ENCODE measurements at places on chromosomes 1 and 21.
A peak's percentile ranks its signal among the peaks of the same experiment; 100 is the strongest.

GRCh38 chr1:12433323-12434053 lies 184.5 kb downstream of the DHRS3 start:
- DNase-seq: no peak

DNA sequence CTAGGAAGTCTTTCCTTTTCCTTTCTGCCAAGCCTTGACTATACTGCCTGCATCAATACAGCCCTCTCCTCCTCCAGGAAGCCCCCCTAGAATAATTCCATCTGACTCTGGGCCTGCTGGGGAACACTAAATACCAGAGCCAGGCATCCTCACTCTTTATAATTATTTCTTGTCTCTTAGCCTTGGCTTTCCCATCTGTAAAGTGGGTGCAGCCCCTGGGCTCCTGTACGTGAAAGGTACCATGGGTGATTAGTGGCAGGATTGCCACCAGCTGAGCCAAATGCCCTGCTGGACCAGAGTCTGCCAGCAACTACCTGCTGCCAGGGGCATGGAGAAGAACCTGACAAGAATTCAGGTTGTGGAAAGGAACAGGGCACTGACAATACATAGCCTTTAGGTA lies 58.7 kb downstream of the LGR6 start:
- no peak for DNase-seq

DNA sequence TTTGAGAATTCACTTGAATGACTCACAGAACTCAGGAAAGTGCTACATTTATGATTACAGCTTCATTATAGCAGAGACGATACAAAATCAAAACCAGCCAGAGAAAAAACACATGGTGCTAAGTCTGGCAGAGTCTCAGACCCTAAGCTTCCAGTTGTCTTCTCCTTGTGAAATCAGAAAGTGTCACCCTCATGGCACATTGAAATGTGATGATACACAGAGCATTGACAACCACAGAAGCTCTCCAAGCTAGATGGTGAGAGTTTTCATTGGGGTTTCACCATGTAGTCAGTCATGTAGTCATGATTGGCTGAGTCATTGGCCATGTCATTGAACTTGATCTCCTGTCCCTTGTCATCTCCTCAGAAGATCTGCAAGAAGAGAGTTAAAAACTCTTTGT lies 526.6 kb downstream of the MRPL39 start:
- DNase-seq: no peak

DNA sequence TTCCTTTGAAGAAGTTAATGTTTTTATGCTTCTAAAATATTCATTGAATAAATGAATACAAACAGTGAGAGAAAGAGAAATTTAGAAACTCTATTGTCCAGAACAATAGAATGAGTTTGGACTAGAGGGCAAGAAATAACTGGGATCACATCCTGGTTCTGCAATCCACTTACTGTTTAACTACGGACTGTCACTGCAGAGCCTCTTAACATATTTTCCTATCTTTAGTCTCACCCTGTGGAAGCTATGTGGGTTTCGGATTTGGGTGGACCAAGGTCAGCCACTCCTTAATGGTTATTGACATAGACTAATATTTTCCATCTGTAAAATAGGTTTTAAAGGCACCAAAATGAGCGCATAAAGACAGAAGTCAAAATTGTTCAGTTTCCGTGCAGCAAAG lies 116.6 kb downstream of the UBE2U start:
- DNase-seq: no peak

- no peak for DNase-seq
Observed at GRCh38 chr1:65421351-65422025, 1.0 kb downstream of the LEPR start.

DNA sequence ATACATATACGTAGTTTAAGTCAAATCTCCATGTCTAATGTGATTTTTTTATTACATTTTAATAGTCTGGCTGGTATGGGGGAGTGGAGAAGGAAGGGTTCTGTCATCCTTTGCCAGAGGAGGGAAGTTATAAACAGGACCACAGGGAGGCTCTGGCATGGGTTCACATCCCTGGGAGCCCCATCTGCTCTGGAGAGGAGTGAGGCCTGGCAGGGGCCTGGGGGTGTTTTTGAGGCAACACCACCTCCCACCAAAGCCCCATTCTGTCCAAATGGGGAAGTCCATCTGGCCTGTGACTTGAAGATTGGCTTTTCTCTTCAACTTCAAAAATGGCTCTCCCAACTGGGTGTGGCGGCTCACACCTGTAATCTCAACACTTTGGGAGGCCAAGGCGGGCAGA lies 15.8 kb downstream of the DISP3 start:
- DNase-seq: no peak

GRCh38 chr1:66563094-66563800 lies 29.3 kb downstream of the SGIP1 start:
- DNase-seq: no peak

GRCh38 chr1:106178791-106179190 lies 877.7 kb upstream of the PRMT6 start:
- no peak for DNase-seq

DNA sequence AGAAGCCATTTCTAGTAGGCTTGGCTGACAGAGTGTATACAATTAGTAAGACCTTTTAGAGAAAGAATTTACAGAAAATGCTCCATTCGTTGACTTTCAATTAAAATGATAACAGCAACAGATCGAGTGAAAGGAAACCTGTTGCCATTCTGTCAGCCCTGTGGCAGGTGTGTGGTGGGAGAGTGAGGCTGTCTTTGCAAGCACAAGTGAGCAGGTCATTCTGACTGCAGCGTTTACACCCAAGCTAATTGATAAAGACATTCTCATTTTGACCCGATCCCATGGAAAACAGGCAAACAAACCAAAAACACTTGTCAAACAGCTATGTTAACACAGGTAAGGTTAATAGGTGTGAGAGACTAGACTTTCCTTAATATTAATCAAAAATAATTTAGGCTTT lies 257.3 kb downstream of the PTBP2 start:
- DNase-seq: no peak

GRCh38 chr1:31815307-31815645 lies 546 bp downstream of the SPOCD1 start:
- DNase-seq: no peak

- no peak for DNase-seq
Observed at GRCh38 chr1:178644308-178645120, 80.5 kb upstream of the RALGPS2 start.

DNA sequence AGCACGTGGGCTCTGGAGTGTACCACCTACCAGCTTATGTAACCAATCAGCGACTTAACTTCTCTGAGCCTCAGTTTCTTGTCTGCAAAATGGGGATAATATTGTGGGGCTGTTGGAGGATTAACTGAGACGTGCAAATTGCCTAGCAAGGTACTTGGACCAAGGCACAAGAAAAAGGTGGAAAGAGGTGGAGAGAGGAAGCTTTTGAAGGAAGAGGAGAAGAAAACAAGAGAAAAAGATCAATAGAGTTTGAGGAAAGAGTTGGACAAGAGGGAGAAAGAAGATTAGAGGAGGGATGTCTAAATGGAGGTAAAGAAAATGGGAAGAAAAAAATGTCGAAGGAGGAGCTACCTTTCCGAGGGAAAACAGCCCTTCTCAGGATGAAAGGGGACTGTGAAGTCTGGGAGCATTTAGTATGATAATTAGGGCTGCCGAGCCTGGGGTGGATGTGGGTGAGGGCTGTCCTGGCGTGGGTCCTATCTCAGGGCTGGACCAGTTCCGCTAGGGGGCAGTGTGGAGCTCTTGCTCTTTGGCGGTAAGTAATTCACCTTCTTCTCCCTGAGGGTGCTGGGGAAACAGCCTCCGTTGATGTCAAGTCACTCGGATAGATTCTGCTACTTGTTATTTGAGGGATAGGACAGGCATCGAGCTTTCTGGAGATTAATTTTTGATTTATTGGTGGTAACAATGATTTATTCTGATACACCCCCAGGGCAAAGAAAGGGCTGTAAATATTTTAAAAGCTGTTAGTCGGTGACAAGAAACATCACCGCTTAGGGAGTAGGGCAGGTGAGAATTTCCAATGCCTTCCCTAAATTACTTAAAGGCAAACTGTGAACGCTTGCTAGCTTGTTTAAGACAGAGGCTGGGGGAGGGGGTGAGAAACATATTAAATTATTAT lies 79.0 kb upstream of the NFASC start:
- peak; percentile 44 for DNase-seq

DNA sequence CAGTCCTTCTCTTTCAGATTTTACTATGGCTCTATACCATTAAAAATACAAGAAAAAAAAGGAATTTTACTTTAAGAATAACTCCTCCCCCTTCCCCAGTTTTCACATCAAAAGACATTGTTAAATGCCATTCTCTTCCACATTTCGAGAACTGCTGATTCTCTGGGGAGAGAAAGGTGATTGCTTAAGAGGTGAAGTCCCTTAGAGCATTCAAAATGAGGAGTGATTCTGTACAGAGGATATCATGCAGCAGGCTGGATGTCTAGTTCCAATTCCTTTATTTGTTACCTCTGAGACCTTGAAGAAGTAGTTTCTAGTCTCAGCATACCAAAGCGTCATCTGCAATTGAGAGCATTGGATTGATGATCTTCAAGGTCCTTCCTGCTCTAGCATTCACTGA lies 46.9 kb downstream of the FMO3 start:
- DNase-seq: no peak

- DNase-seq: no peak
Observed at GRCh38 chr21:25717491-25718147, 17.1 kb downstream of the ATP5PF start.

- no peak for DNase-seq
Observed at GRCh38 chr1:114988095-114988494, 41.5 kb upstream of the TSHB start.

DNA sequence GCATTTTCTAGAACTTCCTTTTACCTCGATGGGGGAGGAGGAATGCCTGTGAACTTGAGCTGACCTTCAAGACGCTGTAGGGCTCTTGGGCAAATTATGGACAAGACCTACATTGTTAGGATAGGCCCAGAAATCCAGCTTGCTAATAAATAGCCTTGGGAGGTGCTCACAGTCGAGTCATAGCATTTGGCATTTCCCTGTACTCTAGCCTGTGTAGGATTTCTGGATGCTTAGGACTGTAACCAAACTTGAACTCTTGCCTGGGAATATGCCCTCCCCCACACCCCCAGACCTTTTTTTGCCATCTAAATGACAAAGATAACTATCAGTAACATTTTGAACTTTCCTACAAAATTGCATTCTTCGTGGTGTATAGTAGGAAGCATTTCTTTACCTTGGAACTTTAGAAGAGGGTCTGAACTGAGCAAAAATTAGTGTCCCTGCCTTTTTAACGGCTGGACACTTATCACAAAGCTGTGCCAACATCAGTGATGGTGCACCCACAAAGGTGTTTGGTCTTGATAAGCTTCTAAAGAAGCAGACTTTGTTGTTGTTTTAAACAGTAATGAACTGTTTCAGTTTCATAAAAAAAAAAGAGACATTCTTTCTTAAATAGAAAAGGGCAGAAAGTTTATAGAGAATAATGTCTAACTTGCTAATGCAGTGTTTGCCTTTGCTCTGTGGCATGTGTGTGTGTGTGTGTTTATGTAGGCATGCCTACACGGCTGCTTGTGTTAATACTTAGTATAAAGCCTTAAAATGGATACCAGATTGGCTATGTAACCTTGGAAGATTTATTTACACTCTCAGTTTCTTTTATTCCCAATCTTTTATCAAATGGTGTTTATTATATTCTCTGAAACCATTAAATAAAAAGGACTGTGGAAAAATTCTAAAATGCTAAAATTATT lies 88.2 kb downstream of the NFIA start:
- DNase-seq: no peak

DNA sequence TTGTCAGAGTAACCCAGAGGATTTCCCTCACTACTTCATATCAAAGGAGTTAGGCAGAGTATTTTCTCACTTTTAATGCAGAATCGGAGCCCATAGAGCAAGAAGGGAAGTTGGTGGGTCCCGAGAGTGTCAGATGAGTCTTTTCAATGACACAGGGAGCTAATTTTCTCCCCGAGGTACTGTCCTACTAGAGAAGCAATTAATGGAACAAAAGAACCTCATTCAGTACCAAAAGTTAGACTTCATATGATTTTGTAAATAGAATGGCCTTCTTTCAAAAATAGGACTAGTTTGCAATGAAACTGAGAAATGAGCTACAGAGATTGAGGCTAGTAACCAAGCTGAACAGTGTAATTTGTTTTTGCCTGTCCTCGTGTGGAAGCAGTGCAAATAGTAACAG lies 3.9 kb downstream of the NCAM2 start:
- no peak for DNase-seq

GRCh38 chr21:42665026-42665425 lies 11.6 kb downstream of the PDE9A start:
- no peak for DNase-seq

DNA sequence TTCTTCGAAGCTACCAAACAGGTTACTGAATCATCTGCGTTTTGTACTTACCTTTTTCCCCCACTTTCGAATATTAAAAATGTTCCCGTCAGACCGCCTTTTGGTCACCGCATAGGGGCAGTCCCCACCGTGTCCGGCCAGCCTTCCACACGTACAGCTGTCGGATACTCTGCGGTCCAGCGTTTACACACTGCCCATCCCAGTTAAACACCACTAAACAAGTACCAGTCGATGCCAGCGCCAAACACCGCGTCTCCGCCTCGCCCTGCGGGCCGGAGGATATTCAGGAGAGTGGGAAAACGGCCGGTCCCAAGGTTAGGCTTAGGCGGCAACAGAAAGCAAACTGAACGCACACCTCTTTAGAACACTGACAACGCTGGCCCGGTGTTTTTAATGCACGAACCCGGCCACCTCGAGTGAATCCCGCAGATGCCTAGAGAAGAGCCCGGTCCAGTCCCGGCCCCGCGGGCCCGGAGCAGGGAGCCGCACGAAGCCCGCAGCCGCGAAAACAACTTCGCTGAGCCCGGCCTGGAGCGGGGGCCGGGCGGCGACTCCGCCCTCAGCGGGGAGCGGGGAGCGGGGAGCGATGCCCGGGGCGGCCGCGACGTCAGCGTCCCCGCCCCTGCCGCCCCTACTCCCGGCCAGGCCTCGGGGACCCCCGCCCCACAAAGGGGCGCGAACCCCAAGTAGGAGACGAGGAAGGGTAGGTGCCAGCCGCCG lies 730 bp upstream of the PHF13 start:
- DNase-seq: no peak

- no peak for DNase-seq
Observed at GRCh38 chr21:45590246-45590725, 48.0 kb upstream of the SLC19A1 start.

DNA sequence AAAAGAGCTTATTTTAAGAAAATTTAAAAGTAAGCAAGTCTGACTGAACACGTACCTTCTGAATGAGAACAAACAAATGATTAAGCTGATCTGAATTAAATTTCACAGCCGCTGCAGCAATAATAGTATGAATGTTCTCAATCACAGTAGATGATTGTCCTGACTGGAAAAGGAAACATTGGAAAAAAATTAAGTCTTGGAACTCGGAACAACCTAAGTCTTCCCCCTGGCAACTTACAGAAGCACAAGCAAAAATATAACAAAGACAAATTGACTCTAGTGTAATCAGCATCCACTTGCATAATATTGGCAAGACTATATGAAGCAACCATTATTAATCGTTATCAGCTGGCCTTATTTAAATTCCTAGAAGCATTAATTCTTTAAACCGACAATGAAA lies 60.5 kb downstream of the USP24 start:
- no peak for DNase-seq

GRCh38 chr1:155940482-155940992 lies 901 bp upstream of the RXFP4 start:
- no peak for DNase-seq

Measured in NCI-H1436 treated with DMSO at 0.1 percent for 48 hours (cell line).